ENCODE measurements at places on chromosomes 7 and 10.

- DNase-seq, result no peak
Measured at GRCh38 chr10:11933577-11934223, 108.9 kb downstream of the UPF2 start.

DNA sequence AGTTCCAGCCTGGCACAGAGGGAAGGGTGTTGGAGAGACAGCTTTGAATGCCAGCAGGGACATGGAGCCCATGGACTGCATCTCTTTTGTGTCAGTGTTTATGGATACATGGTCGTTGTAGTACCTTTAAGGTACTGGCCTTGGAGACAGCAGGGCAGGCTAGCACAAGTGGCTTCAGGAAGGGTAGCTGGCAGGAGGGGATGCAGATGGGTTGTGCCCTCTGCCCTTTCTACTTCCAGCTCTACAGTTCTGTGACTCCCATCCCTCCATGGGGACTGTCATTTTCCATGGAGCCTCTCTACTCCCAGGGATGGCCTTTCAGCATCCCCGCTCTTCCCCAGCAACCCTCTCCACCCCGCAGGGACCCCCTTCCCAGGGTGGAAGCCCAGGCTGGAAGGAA lies 25.1 kb downstream of the POLL start:
- DNase-seq, result no peak

DNA sequence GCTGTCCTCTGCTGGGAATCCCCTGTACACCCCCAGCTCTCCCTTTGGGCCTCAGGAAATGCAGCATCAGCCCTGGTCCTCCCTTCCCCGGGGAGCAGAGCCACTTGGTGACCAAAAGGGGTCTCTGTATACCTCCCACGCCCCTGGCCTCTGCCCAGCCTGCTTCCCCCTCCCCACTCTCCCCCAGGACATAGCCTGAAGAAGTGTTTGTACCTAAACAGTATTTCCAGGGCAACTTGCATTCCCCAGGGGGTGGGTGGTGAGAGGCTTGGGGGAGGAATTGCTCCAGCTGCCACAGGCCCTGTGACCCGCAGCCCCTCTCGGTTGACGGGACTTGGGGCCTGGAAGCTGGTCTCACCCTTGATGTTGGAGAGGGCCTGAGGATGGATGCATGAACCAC lies 39.3 kb downstream of the TMEM270 start:
- no peak for DNase-seq

- no peak for DNase-seq
Measured at GRCh38 chr7:49453486-49453885, 320.0 kb upstream of the VWC2 start.

Data from EL (cell line).